Progenitor cell of endocrine pancreas (in vitro differentiated cells): ENCODE measurements at places on chromosomes 5 and 9. TPM values are rescaled to one million over a fixed set of nuclear protein-coding genes. Genes with fewer than 3 reads are reported as not detected.
A peak's percentile ranks its signal among the peaks of the same experiment; 100 is the strongest.

Gene PCDHGA11
- 3.1 and 3.3 TPM in 2 replicates for total RNA-seq

Gene FOXI1
- not detected in 2 replicates for total RNA-seq

Gene ATP6V1G1
- 121 and 123 TPM in 2 replicates for total RNA-seq

Gene SLC4A9
- total RNA-seq = 0.31 and 0.58 TPM in 2 replicates

Gene MYMK
- total RNA-seq = not detected in 2 replicates

Gene WNT8A
- total RNA-seq = not detected in 2 replicates

Gene FBP2
- total RNA-seq = not detected in 2 replicates

Gene KIF20A
- total RNA-seq = 26.7 and 28.8 TPM in 2 replicates

DNA sequence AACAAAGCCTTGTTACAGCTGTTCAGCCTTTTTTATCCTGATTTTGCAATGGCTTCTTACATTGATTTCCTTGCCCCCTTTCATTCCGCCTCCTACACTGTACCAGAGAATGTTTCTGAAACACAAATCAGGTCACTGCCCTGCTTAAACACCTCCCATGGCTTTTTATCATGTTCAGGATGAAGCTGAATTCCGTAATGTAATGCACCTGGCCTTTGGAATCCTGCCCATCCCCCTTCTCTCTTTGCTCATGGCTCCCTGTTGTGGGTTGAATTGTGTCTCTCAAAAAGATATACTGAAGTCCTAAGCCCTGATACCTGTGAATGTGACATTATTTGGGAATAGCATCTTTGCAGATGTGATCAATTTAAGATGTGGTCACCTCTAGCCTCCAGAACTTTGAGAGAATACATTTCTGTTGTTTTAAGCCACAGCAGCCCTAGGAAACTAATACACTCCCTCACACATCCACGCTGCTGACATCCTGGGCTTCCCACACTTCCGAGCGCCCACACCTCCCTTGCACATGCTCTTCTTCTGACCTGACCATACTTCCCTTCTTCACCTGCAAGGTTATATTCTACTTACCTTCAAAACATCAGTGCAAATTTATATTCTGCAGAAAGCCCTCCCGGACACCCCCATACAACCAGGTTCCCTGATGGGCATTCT lies 101.2 kb downstream of the DNAH5 start:
- no peak overlapping the region for H3K27ac ChIP-seq
- H3K4me3 ChIP-seq = no peak overlapping the region
- no peaks in the 10 kb centered on the region for H3K27me3 ChIP-seq
- H3K4me1 ChIP-seq = peaks cover 2% of the 10 kb centered on the region
- H3K36me3 ChIP-seq = no peaks in the 10 kb centered on the region

DNA sequence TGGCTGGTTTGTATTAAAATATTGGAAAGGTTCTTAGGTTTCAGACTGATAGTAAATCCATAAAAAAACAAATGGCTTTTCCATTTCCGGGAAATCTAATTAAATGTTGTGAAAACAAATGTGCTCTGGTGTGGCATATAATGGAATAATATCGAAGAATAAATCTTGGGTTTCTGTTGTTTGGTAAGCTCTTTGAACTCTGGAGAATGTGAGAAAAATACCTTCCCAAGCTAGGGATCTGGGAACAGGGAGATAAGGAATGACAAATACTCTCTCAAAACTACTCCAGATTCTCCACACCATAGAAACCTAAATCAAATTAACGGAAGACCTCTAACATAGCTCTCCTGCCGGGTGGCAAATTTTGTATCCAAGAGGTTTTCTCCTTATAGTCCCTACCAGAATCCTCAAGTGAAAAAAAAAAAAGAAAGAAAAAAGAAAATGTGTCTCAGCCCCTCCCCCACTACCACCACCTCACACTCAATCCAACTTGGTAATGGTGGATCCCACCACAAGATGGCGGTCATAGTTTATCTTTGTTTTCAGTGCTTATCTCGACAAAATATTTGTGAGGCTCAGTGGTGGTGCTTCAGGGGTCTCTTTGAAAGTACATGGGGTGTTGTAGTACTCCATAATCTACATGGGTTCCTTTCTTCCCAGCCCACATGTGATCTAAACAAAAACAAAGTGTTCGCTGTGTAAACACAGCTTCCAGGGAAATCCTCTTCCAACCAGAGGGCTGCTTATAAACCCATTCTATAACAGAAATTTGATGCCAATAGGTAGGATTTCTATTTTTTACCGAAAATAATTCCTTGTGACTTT lies 54.5 kb upstream of the FST start:
- H3K36me3 ChIP-seq = no peaks in the 10 kb centered on the region
- H3K27me3 ChIP-seq = peaks cover 4% of the 10 kb centered on the region
- H3K4me1 ChIP-seq = peaks cover 5% of the 10 kb centered on the region
- no peak overlapping the region for H3K4me3 ChIP-seq
- no peak for DNase-seq

- peaks cover 6% of the 10 kb centered on the region for H3K4me1 ChIP-seq
- no peaks in the 10 kb centered on the region for H3K36me3 ChIP-seq
Measured at GRCh38 chr5:146697211-146697610, 181.2 kb upstream of the GPR151 start.

GRCh38 chr5:78979909-78980308 lies 5.2 kb downstream of the ARSB start:
- H3K4me3 ChIP-seq = no peak overlapping the region
- peaks cover 18% of the 10 kb centered on the region for H3K4me1 ChIP-seq
- no peaks in the 10 kb centered on the region for H3K27me3 ChIP-seq
- no peak for DNase-seq

DNA sequence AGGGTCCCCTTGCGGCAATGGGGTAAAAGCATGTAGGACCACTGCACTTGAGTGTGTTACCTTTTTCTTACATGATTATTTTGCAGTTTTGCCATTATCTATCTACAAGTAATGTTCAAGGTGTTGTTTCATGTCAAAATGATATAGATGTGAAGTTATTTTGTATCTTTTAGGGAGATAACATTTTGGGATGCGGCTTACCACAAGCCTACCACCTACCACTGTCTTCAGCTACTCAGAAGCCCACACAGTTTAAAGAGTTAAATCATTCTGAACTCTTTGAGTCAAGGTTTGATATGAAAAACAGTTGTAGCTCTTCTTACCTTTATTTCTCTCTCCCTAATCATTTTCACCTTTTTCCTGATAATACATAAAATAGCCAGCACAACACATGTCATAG lies 19.8 kb downstream of the CERT1 start:
- H3K27me3 ChIP-seq = no peaks in the 10 kb centered on the region
- no peaks in the 10 kb centered on the region for H3K4me1 ChIP-seq
- no peak overlapping the region for H3K27ac ChIP-seq
- peaks cover 43% of the 10 kb centered on the region for H3K36me3 ChIP-seq
- no peak for DNase-seq
- H3K4me3 ChIP-seq = no peak overlapping the region

DNA sequence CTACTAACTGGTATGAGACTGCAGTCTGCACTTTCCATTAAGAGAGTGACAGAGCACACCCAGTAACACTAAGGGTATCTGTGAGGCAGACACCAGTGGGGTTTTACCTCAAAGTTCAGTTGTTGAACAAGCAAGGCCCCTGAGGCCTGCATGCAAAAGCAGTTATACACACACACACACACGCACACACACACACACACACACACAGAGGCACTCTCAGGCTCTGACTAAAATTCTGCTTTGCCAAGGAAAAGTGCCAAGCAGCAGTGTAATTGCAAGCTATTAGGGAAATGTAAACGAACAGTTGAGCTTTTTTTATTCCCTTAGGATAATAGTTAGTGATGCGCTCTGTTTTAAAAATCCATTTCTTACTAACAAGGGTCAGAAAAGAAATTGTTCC lies 377.1 kb downstream of the SPOCK1 start:
- no peak for DNase-seq
- H3K4me1 ChIP-seq = peaks cover 21% of the 10 kb centered on the region
- H3K27me3 ChIP-seq = peaks cover 7% of the 10 kb centered on the region
- H3K27ac ChIP-seq = peak overlapping the region; percentile 71
- H3K36me3 ChIP-seq = no peaks in the 10 kb centered on the region

GRCh38 chr5:108432024-108432423 lies 50.1 kb upstream of the FBXL17 start:
- H3K4me3 ChIP-seq = no peak overlapping the region
- peaks cover 8% of the 10 kb centered on the region for H3K4me1 ChIP-seq
- no peak overlapping the region for H3K27ac ChIP-seq
- H3K27me3 ChIP-seq = no peaks in the 10 kb centered on the region
- DNase-seq = no peak

- no peaks in the 10 kb centered on the region for H3K4me1 ChIP-seq
- no peaks in the 10 kb centered on the region for H3K27me3 ChIP-seq
- H3K27ac ChIP-seq = no peak overlapping the region
- DNase-seq = no peak
Measured at GRCh38 chr9:73531658-73532057, 380.0 kb downstream of the ANXA1 start.

DNA sequence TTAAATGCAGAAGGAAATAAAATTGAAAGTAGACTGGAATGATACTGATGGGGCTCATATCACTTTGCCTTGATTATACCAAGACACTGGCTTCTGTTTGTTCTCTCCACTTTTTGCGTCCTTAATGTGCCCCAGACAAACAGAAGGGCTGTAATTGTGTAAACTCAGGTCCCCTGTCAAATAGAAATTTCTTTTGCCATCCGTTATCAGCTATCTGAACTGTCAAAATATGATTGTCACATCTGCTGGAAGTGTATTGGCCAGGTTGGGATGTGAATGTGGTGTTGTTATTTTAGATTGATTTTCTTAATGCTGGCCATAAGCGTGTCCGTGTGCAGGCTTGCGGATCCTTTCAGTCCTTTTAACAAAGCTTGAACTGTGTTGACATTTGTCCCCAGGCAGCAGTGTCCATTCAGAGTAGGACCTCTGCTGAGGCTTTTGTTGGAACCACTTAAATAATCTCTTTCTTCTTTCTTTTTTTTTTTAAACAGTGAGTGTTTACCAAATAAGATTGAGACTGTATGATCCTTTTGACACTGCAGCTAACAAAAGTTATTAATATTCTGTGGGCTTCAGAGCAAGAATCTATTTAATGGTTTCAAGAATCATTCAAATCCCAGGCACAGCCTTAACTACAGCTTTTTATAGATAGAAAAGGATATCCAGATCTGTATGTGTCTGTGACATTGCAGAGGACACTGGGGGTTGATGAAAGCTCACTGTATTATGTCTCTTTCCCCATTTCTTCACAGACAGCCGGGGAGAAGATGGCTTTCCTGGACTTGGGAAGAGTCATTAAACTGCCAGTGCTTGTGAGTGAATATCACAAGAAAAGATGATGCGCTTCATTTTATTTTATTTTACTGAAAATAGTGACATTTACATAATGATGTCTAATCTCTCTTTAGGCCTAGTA lies 171.7 kb downstream of the ZNF608 start:
- peaks cover 62% of the 10 kb centered on the region for H3K4me1 ChIP-seq
- H3K27me3 ChIP-seq = no peaks in the 10 kb centered on the region
- no peaks in the 10 kb centered on the region for H3K36me3 ChIP-seq
- H3K4me3 ChIP-seq = peak overlapping the region; percentile 10
- DNase-seq = no peak

GRCh38 chr5:114789773-114790402 lies 379.8 kb downstream of the TRIM36 start:
- no peak overlapping the region for H3K4me3 ChIP-seq
- no peak overlapping the region for H3K27ac ChIP-seq
- DNase-seq = no peak
- no peaks in the 10 kb centered on the region for H3K36me3 ChIP-seq

GRCh38 chr9:88077071-88077617 lies 61.1 kb downstream of the SPATA31C2 start:
- H3K27ac ChIP-seq = no peak overlapping the region
- no peaks in the 10 kb centered on the region for H3K36me3 ChIP-seq

- no peaks in the 10 kb centered on the region for H3K36me3 ChIP-seq
- H3K4me3 ChIP-seq = no peak overlapping the region
- peaks cover 12% of the 10 kb centered on the region for H3K4me1 ChIP-seq
- H3K27ac ChIP-seq = no peak overlapping the region
- DNase-seq = no peak
Measured at GRCh38 chr5:160550075-160550474, 128.4 kb downstream of the PTTG1 start.

- peaks cover 14% of the 10 kb centered on the region for H3K4me1 ChIP-seq
- H3K27me3 ChIP-seq = no peaks in the 10 kb centered on the region
- H3K4me3 ChIP-seq = no peak overlapping the region
- no peak for DNase-seq
Measured at GRCh38 chr9:81566074-81566698, 123.2 kb downstream of the TLE1 start.

DNA sequence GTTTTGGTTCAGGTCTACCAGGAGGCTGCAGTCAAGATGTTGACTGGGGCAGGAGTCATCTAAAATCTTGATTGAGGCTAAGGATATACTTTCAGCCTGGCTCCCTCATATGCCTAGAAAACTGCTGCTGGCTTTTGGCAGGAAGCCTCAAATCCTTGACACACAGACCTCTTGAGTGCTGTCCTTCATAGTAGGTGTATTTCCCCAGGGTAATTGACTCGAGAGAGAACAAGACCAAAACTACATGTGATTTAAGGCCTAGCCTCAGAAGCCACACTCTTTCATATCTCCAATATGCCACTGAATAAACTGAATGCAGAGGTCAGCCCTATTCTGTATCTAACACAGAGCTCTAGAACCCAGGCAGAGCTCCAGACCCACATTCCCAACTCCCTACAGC lies 402.3 kb upstream of the ADAMTS16 start:
- peaks cover 25% of the 10 kb centered on the region for H3K27me3 ChIP-seq
- H3K4me1 ChIP-seq = no peaks in the 10 kb centered on the region
- H3K27ac ChIP-seq = no peak overlapping the region
- no peaks in the 10 kb centered on the region for H3K36me3 ChIP-seq
- no peak overlapping the region for H3K4me3 ChIP-seq
- DNase-seq = no peak

DNA sequence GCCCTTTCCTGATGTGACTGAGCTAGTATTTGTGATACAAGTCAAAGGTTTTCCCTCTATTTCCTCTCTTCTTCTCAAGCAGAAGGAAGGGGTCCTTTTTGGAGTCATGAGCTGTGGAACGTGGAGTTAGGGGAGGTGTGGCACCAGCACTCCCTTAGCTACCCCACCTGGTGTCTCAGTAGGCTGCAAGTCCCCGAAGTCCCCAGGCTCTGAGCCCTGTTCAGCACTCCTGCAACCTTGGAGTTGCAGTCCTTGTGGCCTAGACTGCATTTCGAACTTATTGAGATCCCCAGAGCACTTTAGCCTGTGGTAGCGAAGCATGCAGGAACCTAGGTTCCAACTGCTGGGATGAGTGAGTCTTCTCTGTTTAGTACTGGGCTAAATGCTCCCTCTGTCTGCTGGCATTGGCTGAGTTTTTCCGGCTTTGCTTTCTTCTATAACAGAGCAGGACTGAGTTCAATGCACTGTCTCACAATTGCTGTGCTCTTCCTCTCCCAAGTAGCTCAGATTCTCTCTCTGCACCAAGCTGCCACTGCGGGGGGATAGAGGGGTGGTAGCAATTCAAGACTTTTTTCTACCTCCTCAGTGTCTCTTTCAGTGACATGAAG lies 600.7 kb upstream of the CDH9 start:
- no peaks in the 10 kb centered on the region for H3K36me3 ChIP-seq
- H3K27me3 ChIP-seq = no peaks in the 10 kb centered on the region
- H3K27ac ChIP-seq = no peak overlapping the region
